ENCODE measurements at places on chromosomes 13 and 19. TPM values are rescaled to one million over a fixed set of nuclear protein-coding genes. Genes with fewer than 3 reads are reported as not detected.

DNA sequence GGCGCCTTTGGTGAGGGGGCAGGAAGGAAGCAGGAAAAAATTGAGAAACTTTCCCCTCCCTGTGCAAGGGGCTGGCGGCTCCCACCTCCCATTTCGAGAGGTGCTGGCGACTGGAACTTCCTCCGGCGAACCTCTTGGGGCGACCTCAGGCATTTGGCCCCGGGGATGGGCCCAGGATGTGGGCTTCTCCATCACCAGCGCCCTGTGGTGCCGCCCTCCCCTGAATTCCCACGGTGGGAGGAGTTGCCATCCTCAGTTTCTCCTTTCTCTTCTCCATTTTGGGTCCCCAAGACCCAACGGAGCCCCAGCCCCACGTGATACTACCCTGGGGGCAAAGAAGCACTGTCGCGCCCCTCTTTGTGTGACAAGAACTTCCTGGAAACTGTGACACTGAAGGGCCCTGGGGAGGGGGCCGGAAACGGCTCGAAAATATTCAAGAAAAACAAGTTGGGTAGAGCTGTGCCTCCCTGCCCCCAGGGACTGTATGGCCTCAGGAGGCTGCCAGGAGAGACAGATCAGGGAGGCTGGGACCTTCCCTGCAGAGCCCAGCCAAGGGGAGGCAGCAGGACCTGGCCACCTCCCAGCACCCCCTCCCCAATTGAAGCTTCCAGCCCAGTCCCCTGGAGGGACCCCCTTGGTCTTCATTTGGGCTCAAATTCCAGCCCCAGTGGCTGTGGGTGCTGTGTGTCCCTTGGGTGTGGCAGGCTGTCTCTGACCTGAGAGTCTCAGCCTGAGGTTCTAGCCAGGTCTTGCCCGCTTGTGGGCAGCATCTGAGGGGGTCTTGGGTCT, 16.2 kb upstream of the AP1M2 start:
- peak; percentile 87 for DNase-seq
- peak overlapping the region; percentile 95 for H3K4me3 ChIP-seq
- H3K27ac ChIP-seq = peak overlapping the region; percentile 99
- peaks cover 24% of the 10 kb centered on the region for H3K4me1 ChIP-seq

DNA sequence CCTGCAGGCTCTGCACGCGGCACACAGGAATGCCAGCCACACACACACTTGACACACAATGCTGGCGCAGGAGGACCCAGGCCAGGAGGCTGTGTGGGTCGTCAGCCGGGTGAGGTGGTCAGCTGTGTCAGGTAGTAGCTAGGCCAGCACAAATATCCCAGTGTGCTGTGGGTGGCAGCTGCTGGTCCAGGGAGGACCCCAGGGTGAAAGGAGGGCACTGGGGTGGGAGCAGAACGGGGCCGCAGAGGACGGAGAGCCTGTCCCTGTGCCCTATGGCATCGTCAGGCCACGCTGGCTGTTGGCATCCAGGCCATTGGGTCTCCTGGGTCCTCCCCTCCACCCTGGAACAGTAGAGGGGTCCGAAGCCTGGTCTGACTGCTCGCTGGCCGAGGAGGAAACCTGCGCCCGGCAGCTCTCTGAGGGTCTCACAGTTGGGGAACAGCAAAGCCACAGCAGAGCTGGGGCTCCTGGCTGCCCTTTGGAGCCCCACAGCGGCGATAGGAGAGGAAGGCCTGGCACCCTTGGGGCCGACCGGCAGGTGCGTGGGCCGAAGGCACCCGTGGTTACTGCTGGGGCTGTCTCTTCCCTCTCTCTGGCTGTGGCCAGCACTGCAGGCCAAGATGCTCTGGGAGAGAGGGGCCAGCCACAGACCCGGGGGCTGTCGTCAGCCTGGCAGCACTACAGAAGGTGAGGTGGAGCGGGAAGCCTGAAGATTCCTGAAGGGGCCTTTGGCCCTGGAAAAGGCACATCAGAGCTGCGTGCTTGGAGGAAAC, 27.3 kb downstream of the C13orf46 start:
- H3K4me1 ChIP-seq = peaks cover 3% of the 10 kb centered on the region
- H3K27me3 ChIP-seq = no peaks in the 10 kb centered on the region
- no peak for DNase-seq
- no peak overlapping the region for H3K4me3 ChIP-seq

TPTE2 gene
- total RNA-seq = 0.11 TPM

DNA sequence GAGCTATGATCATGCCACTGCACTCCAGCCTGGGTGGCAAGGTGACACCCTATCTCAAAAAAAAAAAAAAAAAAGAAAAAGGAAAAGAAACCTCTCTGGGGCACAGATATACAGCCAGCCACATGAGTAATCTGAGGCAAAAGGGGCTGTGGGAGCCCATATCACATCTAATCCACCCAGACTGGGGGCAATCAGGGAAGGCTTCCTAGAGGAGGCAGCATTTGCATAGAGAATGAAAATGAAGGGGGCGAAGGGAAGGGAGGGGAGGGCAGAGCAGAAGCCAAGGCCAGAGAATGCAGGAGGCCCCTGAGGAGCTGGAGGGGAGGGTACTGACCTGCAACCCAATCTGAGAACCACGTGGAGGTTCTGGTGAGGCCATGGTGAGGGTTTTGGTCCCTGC, 13.2 kb downstream of the STXBP2 start:
- H3K4me1 ChIP-seq = peaks cover 8% of the 10 kb centered on the region
- H3K4me3 ChIP-seq = no peak overlapping the region
- H3K36me3 ChIP-seq = no peaks in the 10 kb centered on the region
- DNase-seq = no peak

NKPD1 gene
- total RNA-seq = 0.11 TPM

- no peak overlapping the region for H3K4me3 ChIP-seq
- H3K27me3 ChIP-seq = no peaks in the 10 kb centered on the region
- H3K27ac ChIP-seq = no peak overlapping the region
- H3K4me1 ChIP-seq = no peaks in the 10 kb centered on the region
- DNase-seq = no peak
- no peaks in the 10 kb centered on the region for H3K36me3 ChIP-seq
Measured at GRCh38 chr13:34372581-34372980, 554.6 kb downstream of the RFC3 start.

LAIR1 gene
- total RNA-seq = 3.5 TPM

- no peak overlapping the region for H3K27ac ChIP-seq
- peaks cover 4% of the 10 kb centered on the region for H3K27me3 ChIP-seq
- peak; percentile 46 for DNase-seq
- peaks cover 16% of the 10 kb centered on the region for H3K4me1 ChIP-seq
Measured at GRCh38 chr13:39963612-39964011, 308.1 kb downstream of the COG6 start.

CEACAM20 gene
- not detected for total RNA-seq

RASL11A gene
- 3.5 TPM for total RNA-seq
